ENCODE measurements at places on chromosomes 12 and 14.

DNA sequence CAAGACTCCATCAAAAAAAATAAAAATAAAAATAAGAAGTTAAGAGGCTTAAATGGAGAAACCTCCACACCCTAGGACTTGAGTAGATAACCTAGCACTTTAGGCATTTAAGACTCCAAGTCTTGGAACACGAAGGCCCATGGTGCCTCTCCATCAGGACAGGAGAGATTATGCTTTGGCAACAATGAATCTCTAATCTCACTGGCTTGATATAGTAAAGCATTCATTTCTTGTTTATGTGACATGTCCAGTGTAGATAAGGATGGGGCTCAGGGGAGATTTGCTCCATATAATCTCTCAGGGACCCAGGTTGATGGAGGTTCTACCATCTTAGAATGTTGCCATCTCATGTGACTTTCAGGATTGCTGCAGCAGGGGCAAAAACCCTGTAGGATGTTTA is 117.7 kb upstream of the FUT8 start:
- DNase-seq = no peak
- no peaks in the 10 kb centered on the region for H3K36me3 ChIP-seq
- H3K4me3 ChIP-seq = no peak overlapping the region
- H3K27ac ChIP-seq = no peak overlapping the region
- peaks cover 26% of the 10 kb centered on the region for H3K4me1 ChIP-seq

DNA sequence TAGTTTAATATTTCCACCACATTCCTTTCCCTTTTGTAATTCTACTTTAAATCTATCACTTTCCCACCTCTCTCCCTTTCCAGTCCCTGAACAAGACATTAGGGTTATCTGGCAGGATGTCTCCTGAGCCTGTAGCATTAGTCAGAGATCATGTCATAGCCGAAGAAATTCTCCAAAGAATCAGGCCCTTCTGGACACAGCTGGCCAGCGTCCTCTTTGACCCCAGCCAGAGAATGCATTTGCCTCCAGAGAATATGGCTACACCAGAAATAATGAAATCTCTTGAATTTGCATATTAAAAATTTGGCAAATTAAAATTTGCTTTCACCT is 56.7 kb downstream of the NTF3 start:
- H3K36me3 ChIP-seq = no peaks in the 10 kb centered on the region
- no peak overlapping the region for H3K4me3 ChIP-seq
- no peak overlapping the region for H3K27ac ChIP-seq
- H3K27me3 ChIP-seq = no peaks in the 10 kb centered on the region

GRCh38 chr12:85781766-85782165 is 54.4 kb downstream of the RASSF9 start:
- H3K4me3 ChIP-seq = no peak overlapping the region
- H3K27me3 ChIP-seq = no peaks in the 10 kb centered on the region
- no peak overlapping the region for H3K27ac ChIP-seq
- H3K36me3 ChIP-seq = no peaks in the 10 kb centered on the region
- no peak for DNase-seq

- no peak overlapping the region for H3K4me3 ChIP-seq
- no peak overlapping the region for H3K27ac ChIP-seq
- DNase-seq = no peak
- H3K36me3 ChIP-seq = no peaks in the 10 kb centered on the region
- H3K4me1 ChIP-seq = peaks cover 39% of the 10 kb centered on the region
Observed at GRCh38 chr12:94171595-94171930, 23.2 kb downstream of the PLXNC1 start.

- H3K36me3 ChIP-seq = no peaks in the 10 kb centered on the region
- no peaks in the 10 kb centered on the region for H3K4me1 ChIP-seq
- no peak for DNase-seq
- H3K4me3 ChIP-seq = no peak overlapping the region
- H3K27me3 ChIP-seq = no peaks in the 10 kb centered on the region
Observed at GRCh38 chr12:4555804-4556203, 6.2 kb upstream of the DYRK4 start.

DNA sequence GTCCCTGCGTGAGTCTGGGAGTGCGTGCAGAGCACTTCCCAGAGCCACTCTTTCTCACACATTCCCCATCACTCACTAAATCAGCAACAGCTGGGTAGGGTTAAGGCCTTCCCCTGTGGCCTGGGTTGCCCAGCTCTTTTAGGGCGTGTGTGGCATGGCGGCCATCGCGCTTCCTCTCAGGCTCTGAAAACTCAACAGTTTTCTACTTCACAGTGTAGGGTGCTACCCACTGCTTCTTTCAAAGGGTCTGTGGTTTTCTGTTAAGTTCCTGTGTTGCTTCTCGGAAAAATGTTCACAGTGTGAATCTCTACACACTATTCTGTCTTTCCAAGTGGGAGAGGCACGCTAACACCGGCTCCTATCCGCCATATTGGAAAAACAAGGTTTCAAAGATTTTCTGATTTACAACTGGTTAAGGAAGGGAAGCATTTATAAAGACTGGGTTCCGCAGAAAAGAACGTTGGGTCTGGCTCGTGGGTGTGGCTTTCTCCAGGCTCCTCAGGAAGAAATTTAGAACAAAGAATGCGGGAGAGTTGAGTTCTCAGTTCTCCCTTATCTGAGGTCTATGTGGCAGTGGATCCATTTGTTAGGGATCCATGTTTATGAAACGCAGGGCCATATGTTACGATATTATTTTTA is 34.9 kb upstream of the AEBP2 start:
- peak overlapping the region; percentile 54 for H3K4me3 ChIP-seq
- no peak overlapping the region for H3K27ac ChIP-seq
- DNase-seq = peak; percentile 3
- peaks cover 24% of the 10 kb centered on the region for H3K4me1 ChIP-seq
- H3K36me3 ChIP-seq = no peaks in the 10 kb centered on the region

DNA sequence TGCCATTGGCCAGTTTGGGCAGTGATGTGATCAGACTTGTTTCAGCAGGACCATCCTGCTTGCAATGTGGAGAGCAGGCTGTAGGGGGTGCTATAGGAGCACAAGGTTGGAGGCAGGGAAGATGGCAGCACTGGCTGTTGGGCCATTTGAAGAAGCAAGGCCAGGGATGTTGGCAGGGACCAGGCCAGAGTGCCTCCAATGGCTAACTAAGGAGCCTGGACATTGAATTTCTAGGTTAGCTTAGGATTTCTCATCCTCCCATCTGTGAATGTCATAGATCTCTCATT is 23.5 kb downstream of the FGF23 start:
- H3K4me1 ChIP-seq = no peaks in the 10 kb centered on the region
- no peak overlapping the region for H3K27ac ChIP-seq
- no peaks in the 10 kb centered on the region for H3K36me3 ChIP-seq
- H3K27me3 ChIP-seq = no peaks in the 10 kb centered on the region

DNA sequence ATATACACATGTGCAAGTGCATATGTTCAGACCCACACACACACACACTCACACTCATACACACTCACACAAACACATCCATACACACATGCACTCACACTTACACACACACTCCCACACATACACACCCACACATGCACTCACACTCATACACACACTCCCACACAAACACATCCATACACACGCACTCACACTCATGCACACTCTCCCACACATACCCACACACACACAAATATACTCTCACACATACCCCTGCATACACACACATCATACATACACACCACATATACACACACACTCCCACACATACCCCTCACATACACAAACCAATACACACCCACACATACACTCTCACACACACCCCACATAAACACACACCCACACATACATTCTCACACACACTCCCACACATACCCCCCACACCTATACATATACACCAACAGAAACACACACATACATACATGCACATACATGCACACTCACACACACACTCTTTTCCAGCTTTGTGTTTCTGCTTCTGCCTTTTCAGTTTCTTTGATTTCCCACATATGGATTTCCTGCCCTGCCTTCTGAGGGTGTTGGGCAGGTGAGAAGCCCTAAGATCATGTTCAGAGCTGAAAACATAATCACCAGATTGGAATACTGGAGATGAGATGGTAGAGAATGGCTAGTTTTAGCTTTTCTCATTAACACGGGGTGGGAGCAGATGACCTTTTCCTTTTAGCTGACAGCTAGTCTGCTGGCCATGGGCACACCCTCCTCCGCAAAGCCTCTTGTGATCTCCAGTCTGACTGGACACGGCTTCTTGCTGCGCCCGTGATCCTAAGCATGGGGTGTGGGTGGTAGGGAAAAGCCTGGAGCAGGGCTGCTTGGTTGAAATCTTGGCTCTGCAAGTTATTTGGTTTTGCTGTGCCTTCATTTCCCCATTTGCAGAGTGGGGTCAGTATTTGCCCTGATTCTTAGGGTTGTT is 214.0 kb downstream of the CHST11 start:
- DNase-seq = no peak
- peaks cover 49% of the 10 kb centered on the region for H3K4me1 ChIP-seq
- no peak overlapping the region for H3K4me3 ChIP-seq
- no peaks in the 10 kb centered on the region for H3K36me3 ChIP-seq
- no peak overlapping the region for H3K27ac ChIP-seq
- H3K27me3 ChIP-seq = no peaks in the 10 kb centered on the region

DNA sequence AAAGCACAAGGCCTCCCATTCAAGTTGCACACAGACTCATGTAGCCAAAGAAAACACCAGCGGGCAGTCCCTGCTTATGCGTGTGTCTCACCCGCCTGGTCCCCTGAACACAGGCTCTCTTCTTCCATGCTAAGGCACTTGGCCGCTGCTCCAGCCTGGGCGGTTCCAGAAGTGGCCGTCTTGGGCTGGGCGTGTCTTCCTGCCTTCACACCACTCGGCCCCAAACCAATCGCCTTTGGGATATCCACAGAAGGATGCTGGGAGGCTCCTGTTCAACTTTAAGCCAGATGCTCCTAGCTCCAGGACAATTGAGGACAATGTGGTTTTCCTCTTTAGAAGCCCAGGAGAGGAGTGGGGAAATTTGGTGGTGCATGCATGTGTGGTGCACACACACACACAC is 2.2 kb downstream of the SCARB1 start:
- H3K4me1 ChIP-seq = no peaks in the 10 kb centered on the region
- H3K4me3 ChIP-seq = no peak overlapping the region
- no peak for DNase-seq
- H3K27me3 ChIP-seq = no peaks in the 10 kb centered on the region

GRCh38 chr14:93976477-93977057 is at the start of gene ASB2:
Gene ASB2 (minus strand): TSS chr14:93976570. CDS start chr14:93964539, 12,031 bp downstream.
- H3K4me3 ChIP-seq = peak within 1 kb of the TSS; percentile 19
- no peaks in the 10 kb centered on the region for H3K36me3 ChIP-seq
- H3K27ac ChIP-seq = no peak within 1 kb of the TSS
- no peaks in the 10 kb centered on the region for H3K27me3 ChIP-seq

- H3K36me3 ChIP-seq = no peaks in the 10 kb centered on the region
- no peak overlapping the region for H3K27ac ChIP-seq
- no peak for DNase-seq
- no peaks in the 10 kb centered on the region for H3K27me3 ChIP-seq
Observed at GRCh38 chr14:94906991-94907587, 137.2 kb upstream of the GSC start.

DNA sequence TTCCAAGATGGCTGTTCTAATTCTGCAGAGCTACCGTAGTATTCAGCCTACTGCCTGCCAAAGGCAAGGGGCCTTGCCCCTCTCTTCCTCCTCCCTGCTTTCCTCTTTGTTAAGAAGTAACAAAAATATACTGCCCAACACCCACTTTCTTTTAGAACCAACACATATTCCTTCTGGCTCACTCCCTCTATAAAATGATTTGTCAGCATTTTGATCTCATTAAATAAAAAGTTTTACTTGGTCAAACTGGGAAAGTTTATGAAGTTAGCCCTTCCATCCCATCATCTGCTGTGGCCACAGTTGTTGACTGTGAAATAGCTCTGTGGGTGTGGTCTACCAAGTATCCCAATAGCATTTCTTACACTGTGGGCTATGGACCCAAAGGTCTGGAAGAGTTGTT is 472.4 kb downstream of the ZFP36L1 start:
- no peaks in the 10 kb centered on the region for H3K36me3 ChIP-seq
- no peak for DNase-seq
- no peaks in the 10 kb centered on the region for H3K27me3 ChIP-seq
- H3K4me1 ChIP-seq = no peaks in the 10 kb centered on the region

GRCh38 chr14:69909826-69910550 is 30.8 kb downstream of the SMOC1 start:
- no peaks in the 10 kb centered on the region for H3K4me1 ChIP-seq
- DNase-seq = no peak
- H3K36me3 ChIP-seq = no peaks in the 10 kb centered on the region
- H3K27ac ChIP-seq = no peak overlapping the region
- no peaks in the 10 kb centered on the region for H3K27me3 ChIP-seq

- no peaks in the 10 kb centered on the region for H3K4me1 ChIP-seq
- no peak overlapping the region for H3K4me3 ChIP-seq
- no peaks in the 10 kb centered on the region for H3K27me3 ChIP-seq
- no peak for DNase-seq
- no peaks in the 10 kb centered on the region for H3K36me3 ChIP-seq
Observed at GRCh38 chr12:110269622-110270124, 11.4 kb upstream of the ATP2A2 start.

Data from CD8-positive, alpha-beta memory T cell (primary cell).